Mucosa of gallbladder (tissue), 1 donor: ENCODE measurements at places on chromosomes 3 and 15.

DNA sequence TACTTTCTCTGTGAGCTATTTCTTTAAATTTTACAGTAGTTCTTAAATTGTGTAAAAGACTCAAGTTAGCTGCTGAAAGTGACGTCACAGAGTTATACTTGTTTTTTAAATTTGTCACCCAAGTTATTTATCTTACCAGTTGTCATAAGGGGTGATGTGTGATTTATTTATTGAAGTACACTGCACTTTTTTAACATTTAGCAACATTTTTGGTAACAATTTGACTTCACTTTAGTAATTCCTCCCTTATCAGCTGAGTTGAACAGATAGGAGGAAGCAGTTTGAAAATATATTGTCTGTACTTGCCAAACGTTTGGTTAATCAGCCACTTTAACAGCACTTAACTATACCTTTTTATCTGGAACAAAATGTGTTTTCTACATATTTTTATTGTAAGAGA is 3.8 kb downstream of the STT3B start:
- DNase-seq, result no peak

DNA sequence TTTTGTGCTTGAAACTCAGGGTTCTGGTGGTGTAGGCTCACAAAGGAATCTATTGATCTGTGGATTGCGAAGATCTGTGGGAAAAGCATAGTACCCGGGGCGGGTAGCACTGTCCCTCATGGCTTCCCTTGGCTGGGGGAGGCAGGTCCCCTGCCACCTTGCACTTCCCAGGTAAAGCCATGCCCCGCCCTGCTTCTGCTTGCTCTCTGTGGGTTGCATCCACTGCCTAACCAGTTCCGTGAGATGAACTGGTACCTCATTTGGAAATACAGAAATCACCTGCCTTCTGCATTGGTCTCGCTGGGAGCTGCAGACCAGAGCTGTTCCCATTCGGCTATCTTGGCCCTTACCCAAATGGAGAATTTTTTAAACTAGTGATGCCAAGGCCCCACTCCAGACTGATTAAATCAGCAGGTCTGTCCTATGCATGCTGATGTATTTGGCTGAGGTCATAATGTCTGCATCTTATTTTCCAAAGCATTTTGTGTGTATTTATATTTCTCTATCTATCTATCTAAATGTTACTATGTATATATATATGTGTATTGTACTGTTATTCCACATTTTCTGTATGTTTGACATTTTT is 65.5 kb upstream of the SLC7A14 start:
- DNase-seq, result no peak

- DNase-seq, result no peak
Measured at GRCh38 chr3:134086616-134087015, 56.9 kb upstream of the SLCO2A1 start.

- no peak for DNase-seq
Measured at GRCh38 chr3:9041626-9042025, 78.4 kb upstream of the RAD18 start.

DNA sequence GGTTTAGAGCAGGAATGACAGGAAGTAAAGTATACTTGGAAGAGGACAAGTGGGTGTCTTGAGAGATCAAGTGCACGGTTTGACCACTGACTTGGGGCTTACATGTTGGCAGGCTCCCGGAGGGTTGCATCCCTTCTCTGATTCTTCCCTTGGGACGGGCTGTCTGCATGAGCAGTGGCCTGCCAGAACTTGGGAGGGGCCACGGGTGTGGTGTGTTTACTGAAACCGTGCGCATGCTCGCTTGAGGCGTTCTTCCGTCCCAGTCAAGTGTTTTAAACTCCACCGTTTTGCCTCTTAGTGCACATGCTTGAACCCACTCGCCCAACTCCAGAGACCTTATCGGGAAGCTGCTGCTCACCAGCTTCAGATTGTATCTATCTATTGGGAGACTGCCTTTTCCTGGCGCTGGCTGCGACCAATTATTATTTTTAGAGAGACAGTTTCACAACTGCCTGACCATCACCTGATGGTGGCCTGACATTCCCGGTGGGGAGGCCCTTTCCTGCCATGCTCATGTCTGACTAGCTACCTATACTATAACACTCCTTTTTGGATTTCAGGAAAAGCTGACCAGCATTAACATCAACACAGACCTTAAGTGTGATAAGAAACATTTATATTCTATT is 14.9 kb upstream of the C3orf22 start:
- no peak for DNase-seq

DNA sequence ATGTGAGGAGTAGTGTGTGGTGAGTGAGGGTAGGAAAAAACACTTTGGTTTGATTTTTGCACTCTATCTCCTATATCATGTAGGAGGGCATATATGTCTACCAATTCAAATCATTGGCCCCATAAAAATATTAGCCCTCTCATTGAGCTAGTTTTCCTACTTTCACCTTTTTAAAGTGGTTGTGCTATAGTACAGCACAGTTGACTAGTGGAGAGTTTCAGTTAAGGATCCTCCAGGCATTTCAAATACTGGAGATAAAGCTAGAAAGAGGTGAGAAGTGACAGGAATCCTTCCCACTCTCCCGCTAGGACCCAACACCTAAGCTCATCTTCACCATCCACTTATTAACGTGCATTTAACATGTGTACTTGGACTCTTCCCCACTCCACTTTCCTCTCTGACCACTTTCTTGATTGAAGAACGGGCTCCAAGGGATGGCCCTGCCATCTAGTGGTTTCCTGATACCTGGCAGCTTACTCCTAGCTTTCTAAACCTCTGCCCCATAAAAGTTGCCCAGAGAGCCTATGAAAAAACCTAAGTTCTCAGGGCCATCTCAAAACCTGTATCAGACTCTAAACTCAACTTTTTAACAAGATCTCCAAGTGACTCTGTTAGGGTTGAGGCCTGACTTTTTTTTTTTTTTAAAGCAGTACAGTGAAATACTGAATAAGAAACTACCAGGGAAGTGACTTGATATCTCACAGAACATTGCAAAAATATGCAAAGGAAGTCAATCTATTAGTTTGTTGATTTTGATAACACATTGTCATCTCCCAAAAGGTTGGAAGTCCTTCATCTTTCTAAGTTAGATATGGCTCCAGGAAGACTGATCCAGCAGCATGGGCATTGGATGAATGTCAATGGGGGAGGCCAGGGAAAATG is 17.9 kb downstream of the IL12A start:
- peak; percentile 41 for DNase-seq

- DNase-seq, result no peak
Measured at GRCh38 chr3:64916937-64917336, 229.1 kb upstream of the ADAMTS9 start.

GRCh38 chr3:69941037-69941436 is 58.5 kb upstream of the SAMMSON start:
- no peak for DNase-seq

DNA sequence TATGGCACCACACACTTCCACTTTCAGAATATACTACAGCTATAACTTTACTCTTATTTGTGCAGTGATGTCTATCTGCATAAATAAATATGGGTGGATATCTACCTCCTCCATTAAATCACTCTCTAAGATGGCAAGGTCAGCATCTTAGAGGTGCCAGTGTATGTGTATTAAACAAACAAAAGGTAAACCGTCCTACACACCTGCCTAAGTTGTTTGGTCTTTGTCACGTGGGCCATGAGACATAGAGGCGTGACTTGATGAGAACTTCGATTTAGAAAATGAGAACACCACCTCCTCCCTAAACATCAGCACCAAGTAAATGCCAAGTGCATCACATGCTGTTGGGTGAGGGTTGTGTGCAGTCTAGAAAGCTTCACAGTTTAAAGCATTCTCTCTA is 310.6 kb downstream of the GRM7 start:
- DNase-seq, result no peak

DNA sequence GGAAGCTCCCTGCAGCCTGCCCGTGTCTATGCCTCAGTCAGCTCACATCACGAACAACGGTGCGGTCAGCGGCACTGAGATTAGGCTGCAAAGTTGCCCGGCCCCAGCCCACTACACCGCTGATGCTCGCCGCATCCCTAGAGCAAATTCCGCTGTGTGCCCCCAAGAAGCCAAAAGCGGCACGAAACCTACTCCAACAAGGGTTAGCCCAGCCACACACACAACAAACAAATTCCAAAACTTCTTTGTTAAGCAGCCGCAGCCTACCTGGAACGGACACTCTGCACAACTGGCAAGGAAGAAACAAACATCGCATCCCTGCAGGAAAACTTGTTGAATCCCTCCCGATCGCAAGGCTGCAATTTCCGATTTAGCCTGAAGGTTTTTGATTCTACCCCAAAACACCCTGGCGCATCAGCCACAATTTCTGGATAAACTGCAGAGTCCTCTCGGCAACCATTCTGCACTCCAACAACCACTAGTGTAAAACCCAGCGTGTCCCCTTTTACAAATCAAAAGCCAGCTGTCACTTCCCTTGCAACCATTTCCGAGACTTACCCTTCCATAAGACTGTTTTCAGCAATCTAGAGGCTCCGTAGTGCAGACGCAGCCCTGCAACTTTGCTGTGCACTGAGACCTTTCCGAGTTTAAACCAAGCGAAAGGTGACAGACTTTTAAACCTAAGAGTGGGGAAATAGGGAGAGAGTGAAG is 449 bp downstream of the ROBO1 start:
- no peak for DNase-seq

GRCh38 chr15:87269566-87269965 is 987.0 kb downstream of the NTRK3 start:
- no peak for DNase-seq

DNA sequence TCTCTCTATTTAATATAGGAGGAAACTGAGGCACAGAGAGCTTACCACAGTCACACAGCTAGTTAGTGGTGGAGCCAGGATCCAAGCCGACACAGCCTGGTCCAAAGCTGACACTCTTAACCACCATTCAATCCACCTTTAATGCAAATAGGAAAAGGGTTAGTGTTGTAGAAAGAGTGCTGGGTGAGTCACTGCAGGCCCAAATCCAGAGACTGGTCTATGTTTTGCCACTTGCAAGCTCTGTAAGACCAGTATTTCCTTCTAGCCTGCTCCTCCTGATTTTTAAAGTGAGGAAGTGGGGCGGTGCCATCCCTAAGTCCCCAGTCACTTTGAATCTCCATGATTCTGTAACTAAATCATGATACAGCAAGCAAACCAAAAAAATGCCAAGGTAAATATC is 111.0 kb downstream of the MECOM start:
- no peak for DNase-seq

DNA sequence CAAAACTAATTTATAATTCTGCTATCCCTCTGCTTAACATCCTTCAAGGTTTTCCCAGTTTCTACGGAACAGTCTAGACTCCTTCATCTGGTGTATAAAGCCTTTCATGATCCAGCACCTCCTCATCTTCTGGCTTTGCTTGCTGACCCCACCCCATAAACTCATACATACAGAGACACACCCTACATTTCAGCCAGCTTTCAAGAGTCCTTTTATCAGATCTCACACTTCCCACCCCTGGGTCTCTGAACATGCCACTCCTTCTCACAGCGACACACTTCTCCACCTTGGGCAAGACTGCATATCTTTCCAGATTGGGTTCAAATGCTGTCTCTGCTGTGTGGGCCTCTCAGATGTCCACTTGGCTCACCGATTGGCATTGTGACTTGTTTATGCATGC is 166.8 kb upstream of the LPP start:
- no peak for DNase-seq

GRCh38 chr3:110814170-110815007 is 257.2 kb upstream of the NECTIN3 start:
- DNase-seq, result no peak

DNA sequence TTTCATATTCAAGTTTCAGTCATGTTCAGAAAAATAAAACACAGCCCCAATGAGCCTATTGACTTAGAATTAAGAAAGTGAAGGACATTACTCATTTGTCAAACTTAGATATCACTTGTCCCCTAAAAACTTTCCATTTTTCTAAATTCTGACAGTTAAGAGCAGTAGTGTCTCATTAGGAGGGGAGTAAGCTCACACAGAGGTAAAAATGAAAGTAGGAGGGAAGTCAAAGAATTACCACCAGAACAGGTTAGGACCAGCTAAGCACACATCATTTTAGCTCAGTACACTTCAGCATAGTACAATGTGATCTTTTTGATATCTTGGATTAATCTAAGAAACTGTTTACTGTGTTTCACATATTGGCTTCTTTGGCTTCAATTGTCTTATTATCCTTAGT is 64.3 kb downstream of the OSTN start:
- no peak for DNase-seq

DNA sequence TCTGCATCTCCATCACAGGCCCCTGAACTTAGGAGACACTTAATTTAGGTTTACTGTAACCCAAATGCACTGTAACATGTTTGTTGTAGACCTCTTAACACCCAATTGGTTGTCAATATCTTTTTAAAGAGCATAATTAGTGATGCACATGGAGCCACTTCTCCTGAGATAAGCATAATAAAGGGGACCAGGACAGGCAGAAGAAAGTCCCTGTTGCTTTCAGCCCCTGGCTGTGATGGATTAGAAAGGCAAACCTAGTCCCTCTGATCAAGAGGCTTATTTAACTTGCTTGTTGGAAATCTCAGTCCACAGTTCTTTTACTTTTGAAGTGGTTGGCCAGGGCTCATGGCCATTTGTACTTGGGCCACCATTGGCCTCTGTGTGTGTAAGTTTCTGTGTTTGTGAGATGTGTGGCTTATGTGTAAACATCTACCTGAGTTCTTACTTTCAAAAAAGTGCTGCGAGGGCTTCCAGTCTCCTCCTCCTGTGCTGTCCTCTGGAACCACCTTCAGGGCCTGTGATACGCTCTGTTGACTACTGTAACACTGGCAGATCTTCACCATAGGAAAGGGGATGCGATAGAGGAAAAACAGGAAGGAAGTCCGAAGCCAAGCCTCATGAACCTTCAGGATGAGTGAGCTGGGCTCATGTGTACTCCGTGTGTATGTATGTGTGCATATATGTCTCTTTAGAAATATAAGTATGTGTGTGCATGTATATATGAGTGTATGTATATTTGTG is 136.2 kb downstream of the EPHB1 start:
- DNase-seq, result no peak

DNA sequence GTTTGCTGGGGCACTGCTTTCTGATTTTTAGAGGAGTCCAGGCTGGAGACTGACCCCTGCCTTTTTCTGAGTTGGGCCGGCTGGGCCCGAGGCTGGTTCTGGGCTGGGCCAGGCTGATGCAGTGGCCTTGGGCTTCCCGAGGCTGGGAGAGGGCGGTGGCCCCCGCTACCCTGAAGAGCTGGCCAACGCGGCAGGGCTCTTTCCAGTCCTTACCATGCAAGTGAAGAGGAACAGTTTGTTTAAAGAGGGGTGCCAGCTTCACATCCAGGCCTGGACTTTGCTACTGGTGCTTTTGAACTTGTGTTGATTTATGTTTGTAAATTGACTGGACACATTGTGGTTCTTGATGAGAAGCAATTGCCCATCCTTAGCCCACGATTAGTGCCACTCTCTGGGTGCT is 15.3 kb downstream of the IGF1R start:
- no peak for DNase-seq

DNA sequence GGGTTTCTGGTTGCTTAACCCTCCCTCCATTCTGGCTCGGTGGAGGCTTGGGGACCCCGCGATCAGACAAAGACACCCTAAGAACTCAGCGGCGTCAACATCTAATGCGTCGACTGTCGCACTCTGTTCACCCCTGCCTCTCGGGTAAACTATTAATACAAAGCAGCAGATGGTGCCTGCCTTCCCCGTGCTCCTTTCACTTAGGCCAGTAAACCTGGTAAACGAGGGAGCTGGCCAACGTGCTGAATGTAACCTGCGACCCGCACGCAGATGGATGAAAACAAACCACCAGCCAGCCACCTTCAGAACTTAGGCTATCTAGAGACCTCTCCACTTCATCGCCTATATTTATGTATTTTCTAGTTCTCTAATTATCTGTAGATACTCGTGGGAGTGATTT is 848 bp upstream of the CADPS start:
- DNase-seq, result peak; percentile 71
